ENCODE measurements at places on chromosomes 6 and 20.

- DNase-seq, result no peak
Observed at GRCh38 chr6:158852312-158853071, 33.3 kb upstream of the EZR start.

DNA sequence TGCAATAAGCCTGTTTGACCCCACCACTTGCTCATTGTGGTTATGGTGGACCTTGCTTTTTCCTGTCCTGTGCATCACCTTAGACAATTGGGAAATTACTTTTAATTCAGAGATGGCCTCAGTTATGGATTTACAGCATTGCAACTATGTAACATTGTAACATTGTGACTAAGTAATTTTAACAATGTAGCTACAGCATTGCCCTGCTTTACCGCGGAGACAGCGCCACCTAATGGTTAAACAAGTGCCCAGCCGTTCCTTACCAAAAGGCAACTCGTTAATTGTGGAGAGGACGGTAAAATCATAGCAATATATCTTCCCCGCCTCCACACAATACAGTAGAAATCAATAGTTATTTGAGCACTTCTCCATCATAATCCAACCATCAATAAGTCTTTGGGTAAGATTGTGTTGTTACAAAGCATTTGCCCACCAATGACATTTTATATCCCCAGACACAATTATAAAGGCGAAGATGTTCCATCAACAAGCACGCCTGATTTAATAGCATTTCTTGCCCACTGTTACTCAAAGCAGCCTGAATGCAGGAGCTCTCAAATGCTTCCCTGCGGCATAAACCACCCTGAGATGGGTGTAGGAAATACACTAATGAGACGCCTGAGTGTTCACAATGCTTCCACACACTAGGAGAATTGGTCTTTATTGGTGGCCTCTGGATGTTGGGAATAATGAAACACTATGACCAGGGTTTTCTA, 93.7 kb downstream of the PROKR2 start:
- peak; percentile 56 for DNase-seq

GRCh38 chr6:170086639-170087420, 204.0 kb downstream of the DLL1 start:
- no peak for DNase-seq

DNA sequence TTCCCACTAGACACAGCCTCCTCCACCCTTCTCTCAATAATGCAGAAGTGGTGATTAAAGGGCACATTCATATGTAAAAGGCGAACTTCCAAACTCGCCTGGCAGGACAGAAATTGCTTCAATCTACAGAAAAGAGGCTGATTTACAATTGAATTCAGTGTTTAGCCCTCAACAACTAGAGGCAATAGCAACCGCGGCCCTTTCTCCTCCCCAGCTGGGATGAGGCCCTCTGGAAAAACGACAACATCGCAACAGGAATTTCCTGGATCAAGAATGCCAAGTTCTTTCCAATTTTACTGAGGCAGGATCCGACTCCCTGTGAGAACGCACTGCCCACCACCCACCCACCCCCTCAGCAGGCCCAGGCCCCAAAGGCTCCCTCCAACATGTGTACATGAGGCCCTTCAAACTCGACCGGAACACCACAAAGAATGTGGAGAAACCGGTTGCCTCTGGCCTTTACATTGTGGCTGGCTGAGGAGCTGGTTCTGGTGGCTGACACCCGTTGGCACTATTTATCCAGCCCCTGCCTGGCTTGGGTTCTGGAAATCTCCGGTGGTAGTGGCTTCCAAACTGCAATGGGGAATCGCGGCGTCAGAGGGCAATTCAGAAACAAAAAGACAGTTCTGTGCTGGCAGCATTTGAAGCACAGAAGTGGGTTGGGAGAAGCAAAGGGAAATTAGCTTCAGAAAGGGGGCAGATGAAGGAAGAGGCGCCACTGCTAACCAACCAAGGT, 36.8 kb downstream of the ZMYND8 start:
- no peak for DNase-seq

GRCh38 chr6:125486881-125487280, 185.1 kb upstream of the HDDC2 start:
- DNase-seq, result no peak

DNA sequence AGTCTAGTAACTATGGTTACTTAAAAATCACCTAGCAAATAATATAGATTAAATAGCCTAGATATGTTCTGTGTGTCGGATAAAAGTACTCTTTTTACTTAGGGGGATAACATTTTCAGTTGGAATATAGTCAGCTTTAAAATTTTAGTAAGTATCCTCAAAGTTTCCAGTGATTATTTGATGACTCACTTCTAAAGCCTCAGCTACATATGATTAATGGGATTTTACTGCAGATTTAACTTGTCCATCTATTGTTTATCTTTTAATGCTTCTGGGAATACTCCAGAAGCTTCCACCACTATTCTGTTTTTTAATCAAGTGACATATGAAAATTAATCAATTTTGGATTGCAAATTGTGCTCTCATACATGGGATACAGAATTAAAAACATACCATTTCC, 8.7 kb upstream of the TENT5A start:
- no peak for DNase-seq

DNA sequence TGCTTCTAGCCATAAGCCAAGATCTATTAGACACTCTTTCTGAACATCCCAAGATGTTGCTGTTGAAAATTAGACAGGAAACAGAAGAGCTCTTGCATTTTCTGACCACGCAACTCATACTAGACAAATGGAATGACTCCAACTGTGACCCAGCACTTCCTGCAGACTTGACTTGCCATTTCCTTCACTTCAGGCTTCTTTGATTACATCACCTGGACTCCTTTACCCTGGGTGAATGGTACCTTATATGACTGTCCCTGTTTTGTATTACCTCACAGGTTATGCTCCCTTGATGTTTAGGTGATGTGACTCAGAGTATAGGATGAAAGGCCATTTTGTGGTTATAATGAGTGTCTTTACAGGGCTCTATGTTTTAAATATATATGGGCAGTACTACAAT, 236.1 kb downstream of the BMP2 start:
- no peak for DNase-seq

- DNase-seq, result no peak
Observed at GRCh38 chr20:49306903-49307620, 29.2 kb upstream of the ZNFX1 start.

DNA sequence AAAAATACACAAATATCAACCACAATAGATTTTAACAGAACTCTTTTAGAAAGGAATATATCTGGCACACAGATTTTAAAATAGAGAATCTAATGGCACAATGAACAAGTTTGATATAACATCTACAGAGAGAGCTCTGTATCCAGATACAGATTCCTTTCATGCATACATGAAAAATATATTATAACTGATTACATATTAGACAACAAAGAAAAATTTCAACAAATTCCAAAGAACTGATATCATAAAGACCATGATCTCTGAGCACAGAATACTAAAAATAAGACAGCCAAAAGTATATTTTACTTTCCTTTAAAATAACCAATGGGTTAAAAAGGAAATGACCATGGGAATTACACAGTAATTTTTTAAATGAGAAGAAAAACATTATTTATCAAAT, 74.1 kb upstream of the MAP7 start:
- DNase-seq, result no peak

DNA sequence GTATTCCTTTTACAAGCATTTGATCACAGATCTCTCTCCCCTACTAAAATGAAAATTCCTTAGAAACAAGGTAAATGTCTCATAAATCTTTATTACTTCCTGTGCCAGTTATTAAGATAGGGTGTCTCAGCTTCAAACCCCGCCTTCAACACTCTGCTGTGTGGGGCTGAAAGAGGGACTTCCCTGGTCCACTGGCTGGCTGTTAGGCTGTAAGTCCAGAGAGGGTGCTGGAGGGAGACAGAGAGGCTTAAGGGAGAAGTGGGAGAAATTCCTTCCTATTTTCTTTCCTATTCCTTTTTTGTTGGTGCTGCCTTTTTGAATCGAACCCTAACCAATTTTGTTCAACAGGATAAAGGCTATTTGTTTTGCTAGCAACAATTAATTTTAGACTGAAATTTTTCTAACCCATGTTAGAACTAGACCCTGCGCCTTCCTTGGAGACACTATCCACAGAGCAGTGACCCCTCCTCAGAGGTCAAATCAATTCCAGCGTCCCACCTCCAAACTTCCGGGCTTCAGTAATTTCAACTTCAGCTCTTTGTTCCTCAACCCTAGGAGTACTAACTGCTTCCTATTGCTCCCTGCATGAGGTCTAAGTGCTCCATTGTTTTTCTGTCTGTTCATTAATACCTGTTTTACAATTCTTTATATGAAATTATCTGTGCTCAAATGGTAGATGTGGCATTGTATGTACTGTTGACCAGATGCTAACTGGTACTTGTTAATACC, 207.5 kb upstream of the OPRM1 start:
- no peak for DNase-seq

DNA sequence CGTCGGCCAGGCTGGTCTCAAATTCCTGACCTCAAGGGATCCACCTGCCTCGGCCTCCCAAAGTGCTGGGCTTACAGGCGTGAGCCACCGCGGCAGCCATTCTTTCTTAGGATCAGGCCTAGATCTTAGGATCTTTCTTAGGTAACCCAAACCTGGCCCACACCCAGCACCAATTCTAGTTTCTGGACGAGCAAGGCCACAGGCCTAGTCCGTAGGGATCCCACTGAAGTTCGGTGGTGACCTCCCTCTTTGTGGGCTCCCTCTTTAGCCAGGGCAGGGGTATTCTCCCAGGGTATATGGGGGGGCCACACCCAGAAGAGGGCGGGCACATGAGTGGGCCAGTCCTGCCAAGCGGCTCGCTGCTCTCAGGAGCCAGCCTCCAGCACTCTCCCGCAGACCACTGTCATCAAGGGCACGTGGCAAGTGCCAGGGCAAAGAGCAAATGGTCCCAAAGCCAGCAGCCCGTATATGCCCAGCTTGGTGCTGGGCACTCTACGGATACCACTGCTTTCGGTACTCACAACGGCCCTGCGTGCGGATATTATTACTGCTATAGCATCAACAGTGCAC, 6.5 kb downstream of the PXDC1 start:
- no peak for DNase-seq

Measured in NCI-H460 (cell line).